ENCODE measurements at places on chromosomes 6 and 20.

- DNase-seq: no peak
These were observed 593.4 kb upstream of the JAG1 start for GRCh38 chr20:11267131-11267761.

GRCh38 chr6:135191508-135192255 lies 10.6 kb downstream of the MYB start:
- DNase-seq: no peak

DNA sequence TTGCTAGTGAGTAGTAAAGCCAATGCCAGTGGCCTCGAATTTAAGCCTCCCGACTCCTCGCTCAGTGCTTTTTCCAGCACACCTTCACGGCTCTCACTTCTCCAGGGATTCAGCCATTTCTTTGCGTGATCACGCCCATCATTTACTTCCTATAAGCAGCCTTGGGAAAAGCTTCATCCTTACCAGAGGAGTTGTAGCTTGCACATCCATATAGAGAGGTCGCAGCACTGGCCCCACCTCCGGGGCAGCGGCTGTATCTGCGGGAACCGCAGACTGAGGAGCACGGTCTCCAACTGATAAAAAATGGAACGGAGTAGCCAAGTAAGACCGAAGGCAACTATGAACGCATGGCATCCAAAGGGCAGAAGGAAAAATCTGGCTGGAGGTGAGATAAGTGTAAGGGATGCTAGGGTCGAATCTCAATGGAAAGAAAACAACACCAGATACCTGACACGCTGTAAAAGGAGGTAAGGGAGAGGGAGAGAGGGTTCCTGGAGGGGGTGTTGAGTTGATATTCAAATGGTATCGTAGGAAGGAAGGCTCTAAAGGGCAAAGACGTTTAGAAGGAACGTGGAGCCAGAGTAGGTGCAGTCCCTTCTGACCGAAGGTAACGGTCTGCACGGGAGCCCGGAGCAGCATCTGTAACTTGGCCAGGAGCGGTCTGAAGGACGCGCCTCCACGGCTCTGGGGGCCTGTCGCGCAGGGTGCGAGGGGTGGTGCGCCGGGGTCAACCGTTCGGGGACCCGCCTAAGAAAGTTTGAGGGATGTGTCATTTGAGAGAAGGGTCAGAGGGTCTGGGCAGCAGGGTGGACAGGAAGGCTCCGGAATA lies 640 bp downstream of the NFS1 start:
- DNase-seq: no peak

GRCh38 chr6:45597424-45597823 lies 219.7 kb upstream of the SUPT3H start:
- DNase-seq: no peak

- no peak for DNase-seq
These were observed 361.6 kb upstream of the MARCKS start for GRCh38 chr6:113495521-113495920.

GRCh38 chr6:80886475-80886874 lies 780.0 kb downstream of the BCKDHB start:
- no peak for DNase-seq

- no peak for DNase-seq
These were observed 51.1 kb downstream of the ARID1B start for GRCh38 chr6:156828280-156828703.

DNA sequence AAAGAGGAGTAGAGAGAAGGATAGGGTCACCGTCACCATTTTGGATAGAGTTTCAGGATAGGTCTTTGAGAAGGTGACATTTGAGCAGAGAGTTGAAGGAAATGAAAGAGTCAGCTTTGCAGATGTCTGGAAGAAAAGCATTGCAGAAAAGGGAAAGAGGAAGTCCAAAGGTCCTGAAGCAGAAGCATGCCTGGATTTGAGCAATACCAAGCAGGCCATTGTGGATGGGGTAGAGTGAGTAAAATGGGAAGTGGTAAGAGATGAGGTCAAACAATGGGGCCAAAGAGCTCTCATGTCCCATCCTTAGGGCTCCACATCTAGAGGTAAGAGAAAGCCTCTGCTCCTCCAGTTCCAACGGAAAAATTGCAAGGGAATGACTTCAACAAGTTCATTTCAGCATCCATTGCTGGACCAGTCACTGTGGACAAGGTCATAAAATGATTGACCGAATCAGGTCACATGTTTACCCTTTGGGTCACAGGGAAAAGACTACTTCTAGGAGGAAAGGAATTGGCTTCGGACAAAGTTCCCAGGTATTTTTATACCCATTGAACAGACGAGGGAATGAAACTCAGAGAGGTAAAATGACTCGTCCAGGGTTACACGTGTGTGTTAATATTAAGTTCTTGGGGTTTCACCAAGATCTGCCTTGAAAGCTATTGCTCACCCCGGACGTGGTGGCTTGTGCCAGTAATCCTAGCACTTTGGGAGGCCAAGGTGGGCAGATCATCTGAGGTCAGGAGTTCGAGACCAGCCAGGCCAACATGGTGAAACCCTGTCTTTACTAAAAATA lies 6.6 kb upstream of the SAMHD1 start:
- DNase-seq: no peak

- no peak for DNase-seq
These were observed 143.0 kb downstream of the ERMARD start for GRCh38 chr6:169894377-169894960.

GRCh38 chr6:29506446-29507067 lies 18.8 kb upstream of the MAS1L start:
- DNase-seq: no peak

- DNase-seq: no peak
These were observed 176.6 kb upstream of the POU3F2 start for GRCh38 chr6:98657764-98658163.

DNA sequence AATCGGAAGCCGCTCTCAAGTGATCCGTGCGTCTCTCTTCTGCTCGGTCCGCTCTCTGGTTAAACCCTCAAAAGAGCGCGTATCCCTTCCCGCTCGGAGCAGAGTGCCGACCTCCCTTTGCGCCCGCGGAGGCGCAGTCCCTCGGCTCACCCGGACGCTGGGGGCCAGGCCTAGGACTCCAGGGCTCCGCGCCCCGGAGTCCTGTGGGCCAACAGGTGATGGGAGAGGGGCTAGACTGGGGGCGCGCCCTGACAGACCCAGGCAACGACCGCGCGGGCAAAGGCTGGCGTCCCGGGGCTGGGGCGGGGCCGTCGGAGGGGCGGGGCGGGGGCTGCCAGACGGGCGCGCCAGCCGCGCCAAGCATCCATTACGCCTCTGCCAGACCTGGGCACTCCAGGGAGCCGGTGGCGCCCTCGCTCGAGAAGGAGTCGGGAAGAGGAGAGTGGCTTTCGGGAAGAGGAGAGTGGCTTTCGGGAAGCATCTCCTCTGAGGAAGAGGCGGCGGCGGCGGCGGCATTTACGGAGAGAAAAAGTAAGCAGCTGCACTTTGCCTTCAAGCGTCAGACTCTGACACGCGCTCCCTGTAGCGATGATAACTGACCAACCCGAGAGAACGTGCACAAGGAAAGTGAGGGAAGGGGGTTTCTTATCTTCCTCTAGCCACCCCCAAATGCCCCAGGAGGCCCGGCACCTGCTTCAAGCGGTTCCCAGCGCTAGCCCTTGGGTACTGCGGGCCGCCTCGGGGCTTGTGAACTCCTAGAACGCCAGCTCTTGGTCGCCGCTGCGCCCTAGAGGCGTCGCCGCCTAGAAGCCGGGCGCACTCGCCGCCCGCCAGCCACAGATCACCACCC lies 2.6 kb downstream of the EPHA7 start:
- no peak for DNase-seq

DNA sequence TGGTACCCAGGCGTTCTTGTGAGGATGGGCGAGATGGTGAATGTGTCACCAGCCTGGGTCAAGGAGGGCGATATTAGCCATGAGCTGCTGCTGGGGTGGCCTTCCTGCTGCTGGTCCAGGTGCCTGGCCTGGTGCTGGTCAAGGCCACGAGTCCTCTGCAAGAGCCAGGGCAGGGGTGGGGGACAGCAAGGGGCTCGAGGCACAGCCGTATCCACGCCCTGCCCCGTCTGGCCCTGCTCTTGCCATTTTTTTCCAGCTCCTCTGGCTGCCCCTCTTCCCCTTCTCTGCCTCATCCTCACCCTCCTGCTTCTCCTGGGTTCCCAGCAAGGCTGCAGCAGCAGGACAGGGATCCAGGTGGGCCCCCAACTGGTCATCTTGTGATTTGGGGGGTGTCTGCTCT lies 51.2 kb downstream of the CDH4 start:
- no peak for DNase-seq

GRCh38 chr20:62129731-62130531 lies 7.7 kb downstream of the LSM14B start:
- no peak for DNase-seq

GRCh38 chr6:5110246-5110645 lies 25.1 kb downstream of the PPP1R3G start:
- no peak for DNase-seq

- no peak for DNase-seq
These were observed 109.0 kb downstream of the GJA10 start for GRCh38 chr6:90003069-90003795.

- DNase-seq: no peak
These were observed 16.8 kb upstream of the SIRPG start for GRCh38 chr20:1674361-1674760.

GRCh38 chr20:40111282-40111681 lies 577.8 kb downstream of the MAFB start:
- no peak for DNase-seq

GRCh38 chr6:161486361-161487216 lies 212.7 kb upstream of the AGPAT4 start:
- no peak for DNase-seq

- DNase-seq: no peak
These were observed 149.7 kb downstream of the CARMIL1 start for GRCh38 chr6:25428758-25429317.

All from activated T-cell treated with anti-CD3 and anti-CD28 coated beads, Interleukin-2, amount 50 U/mL, for 1 hour (primary cell).